ENCODE measurements at places on chromosomes 2 and 18.

DNA sequence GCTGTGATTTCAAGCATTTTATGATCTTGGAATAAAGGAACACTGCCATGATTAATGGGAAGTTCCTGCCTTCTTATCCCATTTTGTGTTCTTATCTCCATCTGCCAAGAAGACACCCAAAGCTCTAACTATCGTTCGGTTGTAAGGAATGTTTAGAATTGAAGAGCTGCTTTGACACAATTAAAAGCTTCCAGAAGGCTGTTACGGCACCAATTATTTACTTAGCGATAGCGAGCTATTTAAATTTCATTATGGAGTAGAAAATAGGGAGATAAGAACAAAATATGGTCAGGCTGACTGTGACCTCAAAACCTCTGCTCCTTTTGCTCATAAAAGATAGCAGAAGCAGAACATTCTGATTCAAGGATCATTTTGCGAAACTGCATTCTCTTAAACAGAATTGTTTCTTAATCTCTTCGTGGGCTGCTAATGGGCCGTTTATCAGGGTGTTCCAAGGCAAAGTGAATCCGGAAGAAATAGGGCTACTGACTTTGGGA lies 101.6 kb downstream of the SLC4A3 start:
- no peak for DNase-seq

GRCh38 chr18:77448046-77448445 lies 198.4 kb downstream of the GALR1 start:
- no peak for DNase-seq

DNA sequence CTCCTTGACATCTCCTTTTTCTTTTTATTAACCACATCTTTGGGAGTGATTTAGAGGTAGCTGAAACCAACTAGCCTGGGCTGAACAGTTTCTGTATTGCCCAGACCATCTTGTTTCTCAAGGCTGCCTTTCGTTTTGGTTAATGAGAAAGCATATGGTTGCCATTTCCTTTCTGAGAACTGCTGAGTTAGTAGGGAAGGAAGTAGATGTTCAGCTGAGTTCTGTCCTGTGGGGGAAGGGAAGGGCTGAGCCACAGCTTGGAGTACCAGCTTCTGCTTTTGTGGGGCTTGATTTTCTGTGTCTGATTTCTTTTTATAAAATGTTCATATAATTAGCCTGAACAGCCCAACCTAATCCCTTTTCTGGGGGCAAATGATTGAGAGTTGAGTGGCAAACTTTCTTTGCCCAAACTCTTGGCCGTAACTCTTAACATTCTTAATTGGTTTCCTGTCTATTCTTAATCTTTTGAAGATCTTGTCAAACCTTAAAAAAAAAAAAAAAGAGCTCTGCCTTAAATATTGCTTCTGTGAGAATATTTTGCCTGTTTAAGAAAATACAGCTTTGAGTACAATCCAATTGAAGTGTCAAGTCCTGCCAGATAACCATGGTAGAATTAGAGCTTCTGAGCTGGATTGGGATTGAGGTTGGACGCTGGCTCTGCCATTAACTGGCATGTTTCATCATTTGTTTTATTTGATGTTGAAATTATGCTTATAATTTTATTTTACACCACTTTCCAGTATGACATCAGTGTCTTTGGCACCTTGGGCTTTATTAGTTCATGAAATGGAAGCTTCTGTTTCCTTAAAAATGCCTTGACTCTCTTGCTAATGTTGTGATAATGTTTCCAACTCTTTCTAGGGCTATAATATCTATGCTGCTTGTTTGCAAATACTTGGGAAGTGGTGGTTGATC lies 1.9 kb upstream of the NABP1 start:
- DNase-seq: peak; percentile 98

GRCh38 chr2:207987025-207987716 lies 38.2 kb downstream of the PLEKHM3 start:
- DNase-seq: no peak

DNA sequence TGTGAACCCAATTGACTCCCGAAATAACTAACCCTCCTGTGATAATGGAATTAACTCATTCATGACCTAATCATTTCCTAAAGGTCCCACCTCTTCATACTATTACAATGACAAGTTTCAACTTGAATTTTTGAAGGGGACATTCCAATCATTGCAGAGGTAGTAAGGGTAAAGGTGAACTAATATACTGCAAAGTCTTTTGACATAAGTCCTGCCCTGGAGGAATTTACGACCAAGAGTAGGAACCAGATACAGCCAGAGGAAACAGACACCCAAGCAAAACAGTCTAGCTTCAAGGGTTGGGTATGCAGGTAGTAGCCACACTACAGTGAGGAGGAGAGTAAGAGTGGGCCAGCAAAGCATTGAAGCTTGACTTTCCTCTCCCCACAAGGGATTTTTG lies 1.2 kb upstream of the SRBD1 start:
- DNase-seq: no peak

- no peak for DNase-seq
These were observed 316.3 kb downstream of the AGPS start for GRCh38 chr2:177708660-177709444.

- DNase-seq: peak; percentile 41
These were observed 163.7 kb upstream of the NDUFV2 start for GRCh38 chr18:8938817-8939216.

DNA sequence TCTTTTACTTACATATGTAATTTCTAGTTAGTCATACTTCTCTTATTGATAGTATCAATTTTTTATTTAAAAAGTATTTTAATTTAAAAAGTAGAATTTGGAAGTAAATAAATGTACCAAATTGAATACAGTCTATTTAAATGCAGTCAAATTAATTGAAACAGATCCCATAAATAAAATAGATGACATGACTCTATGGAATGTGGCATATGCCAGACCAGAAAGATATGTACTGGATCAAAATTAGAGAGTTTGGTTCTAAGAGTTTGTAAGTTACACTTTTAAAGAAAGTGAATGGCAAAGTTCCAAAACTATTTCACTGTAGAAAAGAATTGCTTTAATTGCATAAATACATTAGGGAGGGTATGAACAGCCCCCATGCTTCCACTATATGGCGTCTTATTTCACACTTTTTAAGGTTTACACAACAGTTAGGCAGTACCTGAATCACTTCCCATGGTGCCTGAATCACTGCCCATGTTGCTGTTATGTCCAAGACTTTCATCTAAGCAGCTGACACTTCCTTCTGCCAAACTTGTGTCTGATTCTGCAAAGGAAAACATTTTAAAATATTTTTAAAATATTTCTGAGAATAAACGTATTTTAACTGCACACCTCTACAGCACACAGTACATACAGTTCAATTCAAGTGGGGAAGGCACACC lies 25.2 kb downstream of the IFIH1 start:
- DNase-seq: no peak

GRCh38 chr18:58756596-58757240 lies 85.5 kb downstream of the MALT1 start:
- DNase-seq: no peak

- DNase-seq: no peak
These were observed 147.6 kb upstream of the ITGA6 start for GRCh38 chr2:172279813-172280212.

GRCh38 chr2:26735097-26735496 lies 29.0 kb upstream of the SLC35F6 start:
- DNase-seq: no peak

DNA sequence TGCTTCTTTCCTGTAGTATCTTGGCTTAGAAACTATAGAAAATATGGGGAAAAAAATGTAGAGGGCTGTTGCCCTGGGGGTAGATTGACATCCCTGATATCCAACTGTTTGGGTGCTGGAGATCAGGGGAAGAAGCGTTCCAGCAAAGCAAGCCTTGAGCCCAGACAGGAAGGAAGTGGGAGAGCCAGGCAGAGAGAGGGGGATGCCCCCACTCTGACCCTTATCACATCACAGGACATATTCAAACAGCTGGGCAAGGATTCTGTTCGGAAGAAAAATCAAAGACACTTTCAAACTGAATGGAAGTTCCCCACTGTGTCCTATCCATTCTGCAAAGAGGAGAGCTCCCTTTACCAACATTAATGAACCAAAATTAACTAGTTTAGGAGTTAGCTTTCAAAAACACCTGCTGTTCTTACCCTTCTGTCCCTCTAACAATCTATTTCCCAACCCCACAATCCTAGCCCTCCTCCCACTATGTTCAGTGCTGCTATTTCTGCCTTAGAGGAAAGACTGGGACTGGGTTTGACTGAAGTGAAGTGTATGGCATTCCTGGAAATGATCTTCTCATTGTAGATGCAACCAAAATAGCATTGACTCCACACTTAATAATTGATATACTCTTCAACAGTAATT lies 16.9 kb upstream of the KCNG3 start:
- DNase-seq: peak; percentile 30

GRCh38 chr2:242098445-242099128 lies 229.1 kb downstream of the RTP5 start:
- peak; percentile 85 for DNase-seq

GRCh38 chr2:241053576-241054251 lies 48.4 kb downstream of the MTERF4 start:
- no peak for DNase-seq

DNA sequence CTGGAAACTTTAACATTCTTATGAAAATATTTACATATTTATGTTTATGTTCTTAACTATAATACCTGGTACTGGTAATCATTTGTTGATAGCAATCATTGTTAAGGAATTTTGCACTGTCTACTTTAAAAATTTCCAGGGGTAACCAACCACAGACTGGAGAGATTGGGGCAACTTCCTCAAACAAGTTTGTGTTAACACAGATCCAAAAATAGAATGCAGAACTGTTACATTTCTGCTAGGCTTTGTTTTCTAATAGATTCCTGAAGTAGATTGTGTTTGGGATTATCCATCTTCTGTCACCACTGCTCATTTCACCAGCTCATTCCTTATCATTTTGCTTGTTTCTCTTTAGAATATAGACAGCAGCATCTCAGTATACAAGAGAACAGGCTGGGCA lies 23.7 kb downstream of the RNF125 start:
- DNase-seq: peak; percentile 74

DNA sequence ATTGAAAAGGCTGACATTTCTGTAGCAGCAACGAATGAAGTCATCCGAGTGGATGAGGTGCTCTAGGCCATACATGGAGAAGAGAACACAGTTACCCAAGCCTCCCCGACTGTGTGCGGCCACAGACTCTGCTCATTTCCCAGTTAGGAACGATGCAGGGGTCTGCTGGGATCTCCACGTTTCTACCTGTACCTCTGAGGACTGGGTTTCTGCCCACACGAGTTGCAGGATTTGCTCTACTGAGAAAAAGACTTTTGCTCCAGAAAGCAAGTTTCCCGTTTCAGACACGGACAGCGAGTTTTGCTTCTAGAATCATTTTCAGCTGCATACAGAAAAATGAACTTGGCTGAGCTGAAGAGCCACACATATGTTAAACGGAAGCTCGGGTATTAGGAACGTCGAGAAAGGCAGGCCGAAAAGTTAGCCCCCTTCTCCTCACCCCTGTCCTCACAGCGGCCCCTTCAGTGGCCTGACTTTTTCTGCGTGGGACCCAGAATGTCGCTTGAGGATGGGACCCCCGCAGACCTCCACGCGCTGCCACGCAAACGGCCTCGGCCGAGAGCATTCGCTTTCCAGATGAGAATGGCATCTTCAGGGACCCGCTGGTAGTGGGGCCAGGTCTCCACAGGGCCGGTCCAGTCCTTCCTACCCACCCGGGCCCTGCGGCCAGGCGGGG lies 582 bp upstream of the RAB31 start:
- no peak for DNase-seq

GRCh38 chr2:110853516-110853915 lies 121.1 kb downstream of the ACOXL start:
- DNase-seq: peak; percentile 44

GRCh38 chr2:38439863-38440262 lies 62.8 kb upstream of the ATL2 start:
- DNase-seq: no peak

GRCh38 chr2:135637456-135638087 lies 104.1 kb upstream of the UBXN4 start:
- DNase-seq: no peak

- DNase-seq: no peak
These were observed 95.7 kb upstream of the POU3F3 start for GRCh38 chr2:104758199-104758620.

- DNase-seq: no peak
These were observed 84.1 kb downstream of the CDK15 start for GRCh38 chr2:201890453-201890852.

- no peak for DNase-seq
These were observed 157.0 kb upstream of the TNP1 start for GRCh38 chr2:217016796-217017419.

DNA sequence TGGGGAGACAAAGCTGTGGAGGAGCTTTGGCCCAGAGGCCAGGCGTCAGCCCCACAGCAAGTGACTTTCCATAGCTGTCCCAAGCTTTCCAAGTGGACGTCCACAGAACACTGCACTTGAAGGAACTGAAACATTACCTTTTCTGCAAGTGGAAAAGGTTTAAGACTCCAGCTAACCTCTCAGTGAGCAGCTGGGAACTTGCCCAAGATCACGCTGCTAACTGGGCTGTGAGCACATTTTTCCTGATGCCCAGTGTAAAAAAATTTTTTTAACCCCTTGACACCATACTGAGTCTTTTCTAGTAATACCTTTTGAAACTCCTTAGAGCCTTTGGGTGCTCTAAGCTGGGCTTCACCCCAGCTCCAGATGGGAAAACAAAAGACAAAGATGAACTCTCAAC lies 256.7 kb downstream of the HAUS1 start:
- no peak for DNase-seq

- no peak for DNase-seq
These were observed 88.4 kb downstream of the MEP1B start for GRCh38 chr18:32278177-32278799.

GRCh38 chr2:83584672-83585071 lies 874.4 kb downstream of the SUCLG1 start:
- no peak for DNase-seq

DNA sequence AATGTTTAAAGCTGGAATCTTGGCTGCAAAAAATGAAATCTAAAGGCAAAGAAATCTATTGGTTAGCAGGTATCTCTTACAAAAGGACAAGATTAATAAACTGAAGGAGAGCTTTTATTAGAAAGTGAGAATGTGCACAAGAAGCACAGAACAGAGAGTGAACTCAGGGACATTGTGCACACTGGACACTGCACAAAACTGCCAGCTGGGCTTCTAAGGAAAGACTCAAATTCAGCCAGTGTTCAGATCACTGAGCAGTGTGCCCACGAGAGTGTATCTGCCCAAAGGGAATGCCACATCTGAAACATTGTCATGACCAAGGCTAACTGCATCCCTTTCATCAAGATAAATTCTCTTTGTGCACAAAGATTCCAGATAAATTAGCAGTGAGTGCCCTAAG lies 129.7 kb upstream of the KCNH7 start:
- no peak for DNase-seq

GRCh38 chr18:75727456-75727855 lies 300.0 kb upstream of the SMIM21 start:
- DNase-seq: peak; percentile 14

- DNase-seq: no peak
These were observed 426.7 kb upstream of the SMIM21 start for GRCh38 chr18:75854174-75854573.

All from inflammatory macrophage treated with lipopolysaccharide for 4 hours (primary cell).